ENCODE measurements at places on chromosomes 2 and 18.

- no peak for DNase-seq
These were observed 57.3 kb downstream of the SLC8A1 start for GRCh38 chr2:40394597-40394996.

GRCh38 chr2:180747728-180748127 lies 232.7 kb upstream of the UBE2E3 start:
- DNase-seq: no peak

DNA sequence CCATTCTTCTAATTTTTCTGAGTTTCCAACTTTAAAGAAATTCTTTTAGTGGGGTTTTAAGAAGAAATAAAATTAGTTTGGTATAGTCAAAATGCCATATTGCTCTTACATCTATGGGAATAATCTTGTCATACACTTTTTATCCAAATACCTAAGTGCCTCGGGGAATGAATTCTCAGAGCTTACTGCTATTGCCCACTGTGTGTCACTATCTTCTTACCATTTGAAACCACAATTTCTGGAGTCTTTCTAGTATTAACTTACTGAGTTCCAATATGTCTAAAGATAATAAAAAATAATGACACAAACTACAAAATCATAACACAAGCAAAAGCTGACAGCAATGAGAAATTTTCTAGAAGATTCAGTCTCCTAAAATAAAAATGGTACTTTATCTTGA lies 23.7 kb upstream of the DNAH6 start:
- DNase-seq: no peak

GRCh38 chr18:52409727-52410126 lies 69.7 kb downstream of the DCC start:
- DNase-seq: no peak

All from iPS DF 6.9 (cell line).